Activated T-cell treated with anti-CD3 and anti-CD28 coated beads for 4 hours (primary cell): ENCODE measurements at places on chromosomes 3 and 15.

DNA sequence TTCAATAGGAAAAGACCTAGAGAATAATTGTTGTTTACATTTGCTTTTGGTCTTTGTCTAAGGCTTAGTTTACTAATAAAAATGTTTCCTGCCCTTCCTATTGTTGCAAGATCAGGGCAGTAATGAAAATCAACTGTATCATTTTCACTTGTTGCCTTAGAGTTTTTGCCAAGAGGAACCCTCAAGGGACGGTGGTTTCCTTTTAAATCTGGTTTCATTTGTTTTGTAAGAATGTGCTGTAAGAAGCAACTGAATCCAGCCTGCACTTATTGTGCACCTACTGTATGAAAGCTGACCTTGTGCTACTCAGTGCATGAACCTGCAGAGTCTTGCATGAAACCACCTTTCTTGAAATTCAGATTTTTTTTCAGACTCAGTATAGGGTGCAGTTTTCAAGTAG lies 5.3 kb downstream of the IGF1R start:
- DNase-seq, result no peak

DNA sequence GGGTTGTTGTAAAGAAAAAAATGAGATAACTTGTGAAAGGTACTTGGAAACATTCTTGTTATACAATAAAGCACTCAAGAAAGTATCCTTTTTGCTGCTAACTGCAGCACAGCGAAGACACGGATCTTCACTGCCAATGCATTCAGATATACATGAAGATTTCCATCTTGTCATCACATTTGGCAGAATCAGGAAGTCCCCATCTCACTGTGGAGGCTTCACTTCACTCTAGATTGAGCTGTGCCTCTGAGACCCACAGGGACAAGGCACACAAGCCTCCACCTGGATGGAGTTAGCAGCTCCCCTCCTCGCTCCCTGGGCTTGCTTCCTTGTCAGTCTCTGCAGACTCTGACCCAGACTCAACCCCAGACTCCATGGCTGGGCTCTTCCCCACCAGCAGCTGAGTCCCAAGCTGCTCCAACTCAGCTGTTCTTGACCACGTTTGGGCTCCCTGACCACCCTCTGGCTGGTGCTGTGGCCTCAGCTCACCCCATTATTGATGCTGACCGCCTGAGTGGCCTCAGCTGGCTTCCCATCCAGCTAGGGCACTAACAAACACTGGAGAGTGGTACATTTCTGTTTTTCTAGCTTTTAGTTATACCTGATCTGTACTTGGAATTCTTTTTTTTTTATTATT lies 45.4 kb upstream of the SMAD3 start:
- no peak for DNase-seq

- no peak for DNase-seq
These were observed 149.9 kb upstream of the RASGRP1 start for GRCh38 chr15:38714309-38715072.

GRCh38 chr3:78872195-78872594 lies 895.6 kb downstream of the ROBO1 start:
- no peak for DNase-seq

DNA sequence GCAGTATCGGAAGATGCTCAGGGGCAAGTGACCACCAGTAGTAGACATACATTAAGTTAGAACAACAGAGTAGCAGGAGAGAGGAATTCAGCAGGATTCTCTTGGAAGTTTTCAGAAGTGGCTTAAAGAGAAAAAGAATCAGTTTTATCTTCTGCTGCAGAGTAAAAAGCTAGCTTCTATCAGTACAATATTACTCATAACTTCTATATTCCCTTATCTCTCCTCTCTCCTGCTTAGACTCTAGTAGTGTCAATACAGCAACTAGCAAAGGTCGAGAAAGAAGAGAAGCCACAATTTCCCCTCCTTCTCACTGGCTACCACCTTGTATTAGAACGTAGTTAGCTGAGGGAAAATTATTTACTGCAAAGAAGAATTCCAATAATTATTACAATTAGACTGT lies 539.7 kb downstream of the DIPK2A start:
- no peak for DNase-seq

DNA sequence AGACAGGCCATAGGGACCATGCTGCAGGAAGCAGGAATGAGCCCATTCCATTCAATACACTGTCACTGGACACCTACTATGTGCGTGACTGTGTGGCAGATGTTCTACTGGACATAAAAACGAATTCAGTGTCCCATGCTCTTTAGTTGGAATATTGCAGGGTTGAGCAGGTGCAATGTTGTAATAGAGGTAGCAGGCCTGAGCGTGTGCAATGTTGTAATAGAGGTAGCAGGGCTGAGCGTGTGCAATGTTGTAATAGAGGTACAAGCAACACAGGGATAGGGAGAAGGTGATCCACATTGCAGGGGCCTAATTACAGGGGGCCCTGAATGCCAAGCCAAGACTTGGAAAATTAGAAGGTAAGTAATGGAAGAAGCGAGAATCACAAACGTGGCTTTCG lies 261.4 kb upstream of the HES1 start:
- no peak for DNase-seq
